ENCODE measurements at places on chromosomes 2 and 18. TPM values are rescaled to one million over a fixed set of nuclear protein-coding genes. Genes with fewer than 3 reads are reported as not detected.

The EPB41L3 gene
- total RNA-seq = 37.0 TPM

The FAM237A gene
- total RNA-seq = not detected

The TUBA3E gene
- not detected for total RNA-seq

The REG1A gene
- total RNA-seq = not detected

The DNAJC27 gene
- total RNA-seq = 7.3 TPM

The SLC4A5 gene
- under 0.01 TPM for total RNA-seq

The SLC14A1 gene
- 31.0 TPM for total RNA-seq

The L3MBTL4 gene
- 1.3 TPM for total RNA-seq

The ATP6V1B1 gene
- 2.1 TPM for total RNA-seq

The MGAT4A gene
- 0.26 TPM for total RNA-seq

The OTOS gene
- total RNA-seq = not detected

The CROCC2 gene
- 0.51 TPM for total RNA-seq

The ATG4B gene
- total RNA-seq = 30.0 TPM

The SERPINB12 gene
- not detected for total RNA-seq

The LINC00305 gene
- not detected for total RNA-seq

The COL6A3 gene
- total RNA-seq = 1,525 TPM

The IL1RL2 gene
- total RNA-seq = 3.1 TPM

Measured in fibroblast of lung (primary cell).